ENCODE measurements at places on chromosomes 6 and 20.

DNA sequence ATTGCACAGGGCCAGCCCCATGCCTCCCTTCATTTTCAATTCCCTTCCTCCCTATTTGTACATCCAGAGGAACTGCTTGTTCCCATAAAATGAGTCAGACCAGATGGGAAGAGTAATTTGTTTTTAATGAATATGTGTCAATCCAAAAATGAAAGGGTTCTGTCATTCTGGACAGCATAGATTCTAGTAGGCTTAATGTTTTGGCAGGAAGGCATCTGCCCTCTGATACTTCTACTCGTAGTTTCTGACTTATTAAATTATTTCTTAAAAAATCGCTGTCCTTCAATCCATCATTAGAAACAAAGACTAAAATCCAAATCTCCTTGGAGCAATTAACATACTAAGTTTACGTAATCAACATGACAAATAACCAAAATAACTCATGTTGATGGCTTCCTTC, 665.5 kb downstream of the TENT5A start:
- DNase-seq = no peak

- DNase-seq = no peak
Measured at GRCh38 chr6:169650241-169650958, 51.4 kb downstream of the WDR27 start.

- no peak for DNase-seq
Measured at GRCh38 chr6:105628156-105628860, 225.4 kb upstream of the PREP start.

DNA sequence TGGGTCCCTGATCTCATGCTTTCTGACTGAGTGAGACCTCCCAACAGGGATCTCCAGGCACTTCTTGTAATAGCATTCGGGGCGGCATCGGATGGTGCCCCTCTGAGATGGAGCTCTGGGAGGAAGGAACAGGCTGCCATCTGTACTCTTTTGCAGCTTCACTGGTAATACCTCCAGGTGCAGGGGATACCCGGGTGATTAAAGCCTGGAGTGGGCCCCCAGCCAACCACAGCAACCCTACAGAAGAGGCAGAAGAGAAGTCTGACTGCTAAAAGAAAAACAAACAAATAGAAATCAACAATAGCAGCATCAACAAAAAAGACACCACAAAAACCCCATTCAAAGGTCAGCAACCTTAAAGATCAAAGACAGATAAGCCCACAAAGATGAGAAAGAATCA, 19.1 kb upstream of the PGK2 start:
- no peak for DNase-seq

DNA sequence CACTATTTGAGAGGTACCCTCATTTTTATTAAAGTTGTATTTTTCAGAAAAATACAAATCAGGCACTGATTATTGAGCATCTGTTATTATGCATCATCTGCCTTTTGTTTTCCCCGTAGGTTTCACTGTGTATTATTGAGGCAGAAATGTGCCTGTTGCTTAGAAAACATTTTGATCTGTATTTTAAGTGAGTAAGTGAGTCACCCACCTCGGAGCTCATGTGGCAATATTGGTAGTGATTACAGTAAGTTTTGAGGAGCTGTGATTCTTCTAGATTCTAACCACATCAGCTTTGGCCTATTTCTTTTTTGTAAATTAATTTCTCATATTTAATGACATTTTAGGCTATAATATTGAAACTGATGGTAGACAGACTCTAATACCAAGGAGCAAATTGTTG, 59.6 kb upstream of the LAMP5 start:
- DNase-seq = no peak

DNA sequence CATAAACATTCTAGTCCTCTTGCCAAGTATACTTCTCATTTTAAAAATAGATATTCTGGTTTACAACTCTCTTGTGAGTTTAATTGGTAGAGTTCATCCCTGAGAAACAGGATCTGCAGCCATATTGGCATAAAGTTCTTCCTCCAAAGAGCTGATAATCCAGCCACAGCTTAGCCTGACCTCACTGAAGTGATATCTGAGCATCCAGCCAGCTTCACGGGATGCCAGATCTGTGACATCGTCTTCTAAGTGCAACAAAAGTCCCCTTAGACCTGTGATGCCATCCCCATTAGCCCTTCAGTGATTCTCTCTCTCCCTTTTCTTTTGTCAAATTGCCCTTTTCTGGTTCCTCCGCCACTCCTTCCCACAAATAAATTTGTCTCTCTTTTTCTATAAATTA, 180.6 kb upstream of the STXBP5 start:
- no peak for DNase-seq

DNA sequence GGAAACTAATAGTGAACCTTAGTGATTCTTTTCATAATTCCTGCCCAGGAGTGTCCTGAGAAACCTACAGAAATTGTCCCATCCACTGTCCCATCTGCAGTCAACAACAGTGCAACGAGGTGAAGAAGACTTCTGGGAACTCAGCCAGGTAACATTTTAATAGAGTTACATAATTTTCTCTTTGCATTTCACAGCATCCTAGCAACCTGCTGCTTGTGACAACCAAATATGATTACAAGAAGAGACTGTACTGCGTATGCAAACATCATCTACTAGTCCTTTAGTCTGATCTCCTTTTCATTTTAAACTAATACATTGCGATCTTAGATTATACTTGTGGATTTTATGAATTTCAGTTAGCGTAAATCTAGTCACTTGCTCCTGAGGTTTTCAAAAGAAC, 951.6 kb downstream of the TFAP2A start:
- no peak for DNase-seq

GRCh38 chr20:1618479-1618878, 1.3 kb downstream of the SIRPB1 start:
- no peak for DNase-seq

- no peak for DNase-seq
Measured at GRCh38 chr6:153960281-153960680, 78.8 kb upstream of the OPRM1 start.

GRCh38 chr20:36281785-36282380, 24.3 kb upstream of the DLGAP4 start:
- no peak for DNase-seq

- no peak for DNase-seq
Measured at GRCh38 chr20:62788607-62789006, 7.7 kb upstream of the MRGBP start.

GRCh38 chr6:50716899-50717509, 3.7 kb downstream of the TFAP2D start:
- no peak for DNase-seq

GRCh38 chr6:106739387-106739786, 110.0 kb downstream of the QRSL1 start:
- no peak for DNase-seq

- DNase-seq = no peak
Measured at GRCh38 chr6:101799531-101799930, 406.0 kb downstream of the GRIK2 start.

DNA sequence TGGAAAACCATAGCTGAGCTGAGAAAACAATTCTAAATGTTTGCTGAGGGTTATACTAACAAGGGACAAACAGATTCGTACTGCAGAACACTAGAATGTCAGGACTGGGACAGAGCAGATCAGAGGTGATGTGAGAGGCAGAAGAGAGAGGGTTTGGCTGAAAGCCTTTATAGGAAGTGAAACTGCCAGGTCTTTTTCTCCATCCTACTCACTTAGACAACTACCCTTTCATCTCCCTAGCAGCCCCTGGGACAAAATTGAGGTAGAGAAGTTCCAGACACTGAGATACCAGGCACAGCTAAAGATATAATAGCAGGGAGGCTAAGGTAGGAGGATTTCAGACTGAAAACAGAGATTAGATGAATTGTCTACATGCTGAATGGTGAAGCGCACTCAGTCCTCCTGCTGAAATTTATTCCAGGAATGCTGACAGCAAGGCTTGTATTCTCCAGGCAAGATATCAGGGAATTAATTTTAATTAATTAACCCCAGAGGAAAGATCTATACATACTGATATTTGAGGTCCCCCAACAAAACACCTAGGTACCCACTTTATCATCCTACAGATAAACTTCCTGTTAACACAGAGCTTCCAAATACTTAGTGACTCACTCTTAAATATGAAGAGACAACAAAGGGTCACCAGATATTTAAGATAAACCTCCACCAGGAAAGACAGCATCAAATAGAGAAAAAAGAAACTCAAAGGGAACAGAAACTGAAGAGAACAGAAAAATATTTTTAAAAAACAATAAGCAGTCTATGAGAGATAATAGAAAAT, 12.6 kb upstream of the EIF2S2 start:
- no peak for DNase-seq

- no peak for DNase-seq
Measured at GRCh38 chr20:61769286-61769832, 296.3 kb downstream of the TAF4 start.

GRCh38 chr6:145060714-145061113, 674.6 kb downstream of the EPM2A start:
- DNase-seq = no peak

DNA sequence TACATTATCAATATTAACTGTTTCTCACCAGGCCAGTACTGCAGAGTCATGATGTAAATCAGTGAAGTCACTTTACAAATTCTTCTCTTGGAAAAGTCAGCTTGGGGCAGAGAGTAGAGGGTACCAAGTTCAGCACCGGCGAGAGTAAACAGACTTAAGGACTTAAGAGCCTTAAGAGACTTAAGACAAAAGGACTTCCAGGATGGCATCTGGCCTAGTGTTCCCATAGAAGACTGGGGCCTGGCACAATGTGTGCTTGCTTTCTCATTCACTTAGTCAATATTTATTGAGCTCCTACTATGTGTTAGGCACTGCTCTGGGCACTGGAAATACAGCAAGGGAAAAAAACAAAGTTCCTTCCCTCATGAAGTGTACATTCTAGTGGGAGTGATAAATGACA, 1.4 kb upstream of the SNPH start:
- DNase-seq = no peak

GRCh38 chr6:104682722-104683643, 176.7 kb downstream of the HACE1 start:
- peak; percentile 70 for DNase-seq

- no peak for DNase-seq
Measured at GRCh38 chr6:166989427-166990032, 9.7 kb upstream of the CEP43 start.

- no peak for DNase-seq
Measured at GRCh38 chr6:118903691-118904090, 9.7 kb downstream of the ASF1A start.

GRCh38 chr20:19780261-19780660, 22.2 kb downstream of the RIN2 start:
- no peak for DNase-seq

DNA sequence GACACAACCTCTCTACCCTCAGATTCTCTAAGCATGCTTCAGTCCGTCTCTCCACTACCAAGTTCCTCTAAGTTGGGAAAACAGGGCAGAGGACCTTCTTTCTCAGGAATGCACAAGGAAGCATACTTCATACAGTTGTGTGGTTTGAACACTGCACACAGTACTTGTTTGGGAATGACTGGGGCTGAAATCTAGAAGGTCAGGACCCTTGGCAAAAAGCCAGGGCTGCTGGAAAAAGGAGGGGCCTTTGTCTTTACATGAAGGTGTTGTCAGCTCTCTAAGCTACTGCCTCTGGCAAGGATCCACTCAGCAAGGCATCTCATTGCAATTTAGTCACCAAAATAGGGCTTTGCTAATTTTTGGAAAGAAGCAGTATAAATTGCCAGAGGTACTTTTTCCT, 20.7 kb upstream of the HEY2 start:
- DNase-seq = no peak

GRCh38 chr6:111724505-111724904, 118.8 kb upstream of the TRAF3IP2 start:
- DNase-seq = no peak

DNA sequence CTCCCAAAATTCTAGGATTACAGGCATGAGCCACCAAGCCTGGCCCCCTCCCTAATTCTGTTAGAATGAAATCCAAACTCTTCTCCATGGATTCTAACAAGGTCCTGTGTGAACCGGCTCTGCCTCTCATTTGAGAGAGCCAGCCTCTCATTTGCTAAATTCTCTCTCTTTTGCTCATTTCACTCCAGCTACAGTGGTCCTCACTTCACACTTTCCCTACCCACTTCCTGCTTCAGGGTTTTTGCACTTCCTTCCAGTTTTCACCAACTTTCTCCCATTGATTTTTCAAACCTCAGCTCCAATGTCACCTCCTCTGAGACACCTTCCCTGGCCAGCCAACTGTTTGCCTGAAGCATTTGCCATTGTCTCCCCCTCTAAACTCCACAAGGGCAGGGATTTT, 5.1 kb downstream of the COX4I2 start:
- no peak for DNase-seq

DNA sequence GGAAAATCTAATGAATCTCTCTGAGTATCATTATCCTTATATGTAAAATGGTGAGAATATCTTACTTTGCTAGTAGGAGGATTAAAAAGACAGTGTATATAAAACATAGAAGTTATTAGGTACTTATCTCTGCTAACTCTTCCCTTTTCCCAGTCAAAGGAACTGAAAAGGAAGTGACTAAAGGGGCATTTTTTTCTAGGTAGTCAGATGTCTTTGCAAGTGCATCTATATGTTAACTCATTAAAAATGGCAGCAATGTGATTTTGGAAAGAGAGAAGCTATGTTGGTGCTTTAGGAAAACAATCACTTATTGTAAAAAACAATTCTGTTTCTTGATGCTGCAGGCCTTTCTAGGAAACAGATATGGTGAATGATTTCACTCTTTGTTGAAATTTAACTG, 180.9 kb downstream of the SAMD5 start:
- no peak for DNase-seq

DNA sequence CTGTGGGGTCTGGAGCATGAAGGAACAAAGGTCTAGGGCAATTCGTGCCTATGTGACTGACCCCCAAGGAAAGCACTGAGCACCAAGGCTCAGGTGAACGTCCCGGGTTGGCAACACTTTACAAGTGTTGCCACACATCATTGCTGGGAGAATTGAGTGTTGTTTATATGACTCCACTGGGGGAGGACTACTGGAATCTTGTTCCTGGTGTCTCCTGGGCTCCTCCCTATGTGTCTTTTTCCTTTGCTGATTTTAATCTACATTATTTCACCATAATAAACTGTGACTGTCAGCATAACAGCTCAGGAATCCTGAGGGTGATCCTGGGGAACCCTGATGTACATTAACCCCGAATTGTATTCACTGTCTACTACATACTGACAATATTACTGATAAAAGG, 207.7 kb upstream of the BMP2 start:
- DNase-seq = no peak

- no peak for DNase-seq
Measured at GRCh38 chr6:16876201-16876600, 114.9 kb upstream of the ATXN1 start.

- DNase-seq = no peak
Measured at GRCh38 chr6:109023356-109023925, 71.2 kb downstream of the SESN1 start.

DNA sequence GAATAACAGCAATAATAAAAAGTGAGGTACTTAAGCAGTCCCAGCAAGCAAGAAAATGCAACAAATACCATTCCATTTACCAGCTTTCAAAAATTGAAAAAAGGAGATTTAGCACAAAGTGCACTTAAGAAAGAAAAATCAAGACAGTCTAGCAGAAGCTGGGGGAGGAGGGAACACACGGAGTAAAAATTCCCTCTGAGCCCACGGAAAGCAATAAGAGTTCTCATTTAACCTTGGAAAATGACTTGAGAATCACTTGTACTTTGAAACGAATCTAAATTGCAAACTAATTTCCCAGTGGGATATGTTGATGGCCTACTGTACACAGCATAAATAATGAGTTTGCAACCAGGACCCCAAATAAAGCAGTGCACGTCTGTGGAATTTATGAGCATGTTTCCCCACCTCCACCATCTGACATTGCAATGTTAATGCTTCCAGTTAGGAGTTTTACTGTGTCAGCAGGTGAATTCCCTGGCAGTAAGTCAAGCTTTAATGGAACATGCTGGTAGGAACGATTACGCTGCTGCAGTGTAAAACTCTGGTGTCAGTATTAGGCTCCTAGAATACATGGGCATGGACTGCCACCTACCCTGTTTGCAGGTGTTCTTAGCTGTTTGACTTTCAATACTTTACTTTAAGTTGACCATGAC, 386.8 kb downstream of the HDGFL1 start:
- DNase-seq = no peak

Data from neural crest cell (in vitro differentiated cells).